ENCODE measurements at places on chromosomes 3 and 15.

GRCh38 chr15:29852201-29852600 is 29.9 kb upstream of the TJP1 start:
- no peak for DNase-seq

DNA sequence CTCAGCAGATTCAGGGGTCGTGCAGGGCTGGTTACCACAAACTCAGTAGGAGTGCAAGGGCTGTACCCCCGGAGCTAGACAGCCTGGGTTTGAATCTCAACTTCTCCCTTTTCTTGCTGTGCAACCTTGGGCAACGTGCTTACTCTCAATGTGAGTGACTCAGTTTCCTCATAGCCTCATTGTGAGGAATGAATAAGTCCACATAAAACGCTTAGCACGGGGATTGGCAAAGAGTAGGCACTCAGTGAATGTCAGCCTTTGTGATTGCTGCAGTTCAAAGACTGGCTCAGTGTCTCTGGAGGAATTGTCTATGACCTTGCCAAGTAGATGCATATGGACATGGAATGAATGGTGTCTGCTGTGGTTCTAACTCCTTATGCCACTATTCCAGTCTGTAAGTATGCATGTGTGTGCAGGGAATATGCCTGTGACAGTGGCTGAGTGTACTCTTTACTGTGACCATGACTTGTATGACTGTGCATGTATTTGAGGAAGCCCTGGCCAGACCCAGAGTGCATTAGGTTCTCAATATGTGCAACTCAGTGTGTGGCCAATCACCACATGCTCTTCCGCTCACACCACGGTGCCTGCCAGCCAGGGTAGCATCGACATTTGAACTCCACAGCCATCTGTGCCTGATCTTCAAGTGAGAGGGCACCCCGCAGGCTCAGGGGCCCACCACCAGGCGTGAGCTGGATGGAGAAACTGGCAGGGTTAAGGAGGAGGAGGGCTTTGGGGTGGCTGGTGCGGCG is 900 bp upstream of the HYAL3 start:
- no peak for DNase-seq

- no peak for DNase-seq
Measured at GRCh38 chr3:99755831-99756230, 61.8 kb upstream of the CMSS1 start.

DNA sequence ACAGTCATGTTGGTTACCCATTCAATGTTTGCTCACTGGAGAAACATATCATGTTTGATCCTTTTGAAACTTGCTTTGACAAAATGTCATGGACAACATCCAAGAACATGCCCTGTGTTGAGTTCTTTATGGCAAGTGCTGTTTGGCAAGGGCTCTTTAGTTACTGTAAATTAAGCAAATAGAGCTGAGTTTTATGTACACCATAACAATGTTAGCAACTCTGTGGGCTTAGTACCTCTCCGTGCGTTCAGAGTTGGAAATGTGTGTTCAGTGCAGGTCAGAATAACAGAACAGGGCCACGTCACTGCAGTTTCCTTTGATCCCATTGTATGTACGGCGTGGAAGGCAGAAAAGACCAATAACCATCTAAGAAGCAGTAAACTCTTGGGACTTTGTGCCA is 132.5 kb downstream of the MYRIP start:
- no peak for DNase-seq

GRCh38 chr15:25734680-25735355 is 128.3 kb downstream of the ATP10A start:
- no peak for DNase-seq

DNA sequence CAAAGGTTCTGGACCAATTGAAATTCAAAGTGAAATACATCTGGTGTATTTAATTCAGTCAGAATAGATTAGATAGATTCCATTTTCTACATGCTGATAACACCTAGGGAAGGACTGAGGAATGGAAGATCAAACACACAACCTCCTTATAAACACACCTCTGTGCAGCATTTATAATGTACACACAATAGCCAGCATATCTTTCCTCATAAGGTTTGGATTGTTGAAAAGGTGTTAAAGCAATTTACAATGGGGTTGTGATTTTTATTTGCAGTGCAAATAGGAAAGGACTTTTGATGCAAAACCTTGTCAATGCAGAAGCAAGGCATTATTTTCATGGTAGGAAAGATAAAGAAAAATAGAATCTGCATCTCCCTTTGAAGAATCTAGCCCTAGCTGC is 448.9 kb upstream of the KCNMB2 start:
- DNase-seq, result no peak

DNA sequence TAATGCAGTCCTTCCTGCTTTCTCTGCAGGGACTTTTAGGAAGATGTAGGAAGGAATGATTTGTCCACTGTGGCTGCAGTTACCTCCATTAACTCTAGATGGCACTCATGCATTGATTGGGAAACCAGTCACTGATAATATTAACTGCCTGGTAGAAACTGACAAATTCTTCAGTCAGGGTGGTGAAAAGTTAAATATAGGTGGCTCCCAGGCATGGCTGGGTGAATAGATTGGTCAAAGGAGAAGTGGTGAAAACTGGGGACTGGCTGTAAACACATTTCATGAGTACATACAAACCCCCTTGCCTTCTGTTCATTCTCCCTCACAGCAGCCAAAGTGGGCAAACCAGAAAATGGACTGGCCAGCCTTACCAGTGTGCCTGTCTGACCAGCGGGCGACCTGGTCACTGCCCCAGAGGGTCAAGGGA is 333.4 kb downstream of the THSD4 start:
- DNase-seq, result peak; percentile 45

DNA sequence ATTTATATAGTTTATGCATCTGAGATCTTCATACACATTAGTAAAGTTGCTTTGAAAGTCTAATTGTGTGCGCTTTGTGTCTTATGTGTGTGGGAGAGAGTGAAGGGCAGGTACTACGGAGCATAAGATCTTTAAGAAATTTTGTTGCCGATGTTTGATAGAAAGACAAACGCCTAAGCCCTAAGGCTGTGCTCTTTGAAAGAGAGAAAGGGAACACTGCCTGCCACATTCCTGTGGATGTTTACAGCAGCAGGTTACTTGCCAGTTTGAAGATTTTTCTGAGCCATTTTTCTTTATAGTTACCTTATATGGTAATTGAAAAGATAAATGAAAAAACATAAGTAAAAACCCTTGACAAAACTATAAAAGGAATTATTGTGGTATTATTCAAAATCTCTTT is 17.0 kb downstream of the DTWD1 start:
- no peak for DNase-seq

DNA sequence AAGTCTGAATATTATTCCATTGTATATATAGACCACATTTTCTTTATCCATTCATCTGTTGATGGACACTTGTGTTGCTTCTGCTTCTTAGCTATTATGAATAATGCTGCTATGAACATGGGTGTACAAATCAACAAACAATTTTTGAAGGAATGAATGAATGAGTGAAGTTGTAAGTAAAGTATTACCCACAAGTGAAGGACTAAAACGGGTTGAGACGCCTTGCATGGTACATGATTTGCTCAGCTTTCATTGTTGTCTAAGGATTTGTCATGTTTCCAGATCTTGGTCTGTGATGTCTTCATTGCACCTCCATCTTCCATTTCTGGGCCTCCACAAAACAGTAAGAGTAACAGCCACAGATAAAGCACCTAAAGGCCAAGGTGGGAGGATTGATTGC is 20.5 kb downstream of the IFT122 start:
- DNase-seq, result no peak

DNA sequence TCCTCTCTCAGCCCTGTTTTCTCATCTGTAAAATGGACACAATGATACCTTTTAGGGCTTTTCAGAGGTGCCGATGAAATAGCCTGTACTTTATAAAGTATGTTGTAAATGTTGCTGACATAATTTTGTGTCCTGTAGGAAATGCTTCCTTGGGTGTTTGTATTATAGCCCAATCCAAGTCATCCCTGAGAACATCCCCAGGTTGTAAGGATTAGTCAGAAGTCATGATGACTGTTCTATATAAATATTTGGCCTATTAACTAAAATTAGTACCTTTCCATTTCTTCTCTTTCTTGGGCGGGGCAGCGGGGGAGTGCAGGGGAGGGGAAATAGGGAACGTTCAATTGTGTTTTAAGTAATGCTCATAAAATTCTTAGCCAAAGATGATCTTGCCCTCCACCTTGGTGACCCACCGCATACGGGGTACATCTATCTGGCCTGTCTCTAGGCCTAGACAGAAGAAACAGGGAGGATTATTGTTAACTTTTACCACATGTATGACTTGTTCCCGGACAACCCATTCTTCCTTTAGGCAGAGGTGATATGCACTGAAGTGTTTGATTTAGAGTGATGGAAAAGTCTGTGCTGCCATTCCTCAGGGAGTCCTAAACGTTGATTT is 120.7 kb downstream of the VGLL4 start:
- no peak for DNase-seq

DNA sequence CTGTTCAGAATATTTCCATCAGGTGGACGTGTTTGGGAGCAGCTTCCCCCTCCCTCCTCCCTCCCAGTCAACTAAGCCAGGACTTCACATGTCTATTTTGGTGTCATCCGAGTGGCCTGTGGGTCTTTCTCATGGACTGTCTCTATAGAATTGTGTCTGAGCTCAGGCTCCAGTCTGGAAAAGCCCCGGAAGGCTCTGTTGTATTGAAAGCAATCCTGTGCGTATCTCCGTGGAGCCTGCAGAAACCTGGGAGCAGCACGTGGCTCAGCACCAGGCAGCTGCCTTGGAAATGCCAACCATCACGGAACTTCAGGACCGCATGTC is 25.2 kb downstream of the COLQ start:
- DNase-seq, result no peak

DNA sequence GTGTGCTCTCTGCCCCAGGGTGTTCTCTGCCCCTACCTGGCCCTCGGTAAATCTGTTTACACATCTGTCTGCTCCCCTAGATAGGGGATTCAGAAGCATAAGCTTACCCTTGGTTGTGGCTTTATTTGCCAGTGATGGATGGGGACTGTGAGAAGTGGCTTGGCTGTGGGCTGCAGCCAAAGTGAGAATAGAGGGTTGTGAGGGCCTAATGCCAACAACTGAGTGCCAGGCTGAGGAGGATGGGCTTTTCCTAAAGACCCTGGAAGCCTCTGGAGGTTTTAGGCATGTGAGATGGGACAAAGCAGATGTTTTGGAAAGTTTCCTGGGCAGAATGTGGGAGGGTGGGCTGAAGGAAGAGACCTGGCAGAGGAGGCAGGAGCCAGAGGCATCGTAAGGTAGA is 15.4 kb upstream of the APEH start:
- no peak for DNase-seq

GRCh38 chr3:154105218-154105975 is 15.8 kb upstream of the ARHGEF26 start:
- DNase-seq, result no peak

DNA sequence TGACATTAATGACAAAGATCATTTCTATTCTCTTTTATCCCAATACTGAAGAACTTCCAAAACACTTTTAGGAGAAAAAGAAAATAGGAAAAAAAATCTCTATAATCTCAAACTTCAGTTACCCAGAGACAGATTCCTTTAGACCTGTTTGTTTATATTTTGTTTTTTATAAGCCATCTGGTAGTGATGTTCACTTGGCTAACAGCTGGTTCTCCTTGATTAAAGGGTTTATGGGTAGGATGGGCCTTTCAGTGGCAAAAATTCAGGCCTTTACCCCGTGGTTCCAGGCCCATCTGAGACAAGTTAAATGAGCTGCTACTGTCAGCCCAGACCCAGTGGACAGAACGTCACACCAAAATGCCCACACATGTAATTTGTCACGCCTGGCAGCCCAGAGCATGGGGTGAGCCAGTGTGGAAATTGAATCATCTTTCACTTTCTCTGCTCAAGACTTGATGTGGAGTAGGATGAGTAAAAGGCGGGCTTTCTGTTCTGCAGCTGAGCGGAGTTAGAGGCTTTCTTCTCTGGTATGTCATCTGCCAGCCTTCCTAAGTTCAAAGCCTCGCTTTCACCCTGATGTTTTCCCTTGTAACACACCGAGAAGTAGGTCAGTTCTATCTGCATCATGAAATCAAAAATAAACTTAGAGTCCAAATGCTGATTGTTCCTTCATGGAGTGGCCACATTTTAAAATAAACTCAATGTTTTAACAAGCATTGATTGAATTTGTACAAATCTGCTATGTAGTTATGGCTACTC is 62.5 kb upstream of the SKOR1 start:
- peak; percentile 61 for DNase-seq

GRCh38 chr15:33182278-33182905 is 12.1 kb downstream of the FMN1 start:
- no peak for DNase-seq

Measured in GM13976 (cell line).